Activated B cell treated with CpG ODN at 0.5 μM for 24 hours (primary cell): ENCODE measurements at places on chromosomes 2 and 18. TPM values are rescaled to one million over a fixed set of nuclear protein-coding genes. Genes with fewer than 3 reads are reported as not detected.

The CHRND gene
- total RNA-seq: not detected in 2 replicates

The CHRNG gene
- not detected in 2 replicates for total RNA-seq

The ONECUT2 gene
- not detected in 2 replicates for total RNA-seq

The ANO7 gene
- 1.2 and 1.5 TPM in 2 replicates for total RNA-seq

The IL36A gene
- total RNA-seq: not detected in 2 replicates

The NABP1 gene
- 69.6 and 86.0 TPM in 2 replicates for total RNA-seq

The C1QL2 gene
- total RNA-seq: not detected in 2 replicates

The GPR75 gene
- 5.7 and 6.3 TPM in 2 replicates for total RNA-seq

The LGALSL gene
- 1.5 and 2.2 TPM in 2 replicates for total RNA-seq

The UBXN4 gene
- total RNA-seq: 87.8 and 107 TPM in 2 replicates

The PLCL1 gene
- 0.04 TPM in 1 of 2 replicates, not detected in the other for total RNA-seq

The REG1A gene
- not detected in 2 replicates for total RNA-seq

- DNase-seq: no peak
Observed at GRCh38 chr2:73104933-73105332, 7.8 kb downstream of the RAB11FIP5 start.

DNA sequence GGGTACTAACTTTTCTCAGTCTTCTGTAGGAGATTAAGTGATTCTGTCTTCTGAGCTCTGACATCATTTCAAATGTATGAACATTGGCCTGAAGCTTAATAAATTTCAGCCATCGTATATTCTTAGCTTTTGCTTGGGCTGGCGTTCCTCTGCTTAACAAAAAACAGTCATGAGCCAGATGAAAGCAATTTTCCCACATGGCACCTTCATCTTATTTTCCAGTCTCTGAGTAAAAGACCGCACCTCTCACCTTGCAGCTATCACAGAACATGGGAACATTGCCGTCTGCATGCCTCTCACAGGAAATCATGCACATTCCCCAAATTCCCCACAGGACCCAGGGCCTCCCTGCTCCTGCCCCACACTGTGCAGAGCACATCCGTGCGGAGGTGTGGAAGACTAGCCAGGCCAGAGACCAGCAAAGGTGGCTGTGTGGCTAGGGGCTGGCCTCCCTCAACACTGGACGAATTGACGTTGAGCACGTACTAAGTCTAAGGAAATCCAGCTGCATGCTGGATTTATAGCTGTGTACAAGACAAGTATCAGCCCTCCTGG, 531.8 kb upstream of the ID2 start:
- DNase-seq: no peak

DNA sequence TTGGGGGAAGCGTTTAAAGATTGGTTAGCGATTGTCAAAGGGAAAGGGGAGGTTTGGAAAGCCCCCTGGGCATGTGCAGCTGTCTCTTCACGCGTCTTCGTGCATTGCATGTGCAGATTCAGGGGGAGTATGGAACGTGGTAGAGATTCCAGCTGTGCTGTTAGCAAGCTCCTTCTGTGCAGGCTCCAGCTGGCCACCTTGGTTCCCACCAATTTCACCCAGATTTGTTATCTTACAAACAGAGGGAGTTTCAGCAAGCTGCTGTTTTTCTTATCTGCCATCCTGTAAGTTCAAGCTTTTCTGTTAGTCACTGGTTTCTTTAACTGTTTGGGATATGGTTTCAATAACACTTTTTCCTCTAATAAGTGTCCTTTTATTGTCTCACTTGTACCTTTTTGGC, 30.4 kb downstream of the FARP2 start:
- no peak for DNase-seq

DNA sequence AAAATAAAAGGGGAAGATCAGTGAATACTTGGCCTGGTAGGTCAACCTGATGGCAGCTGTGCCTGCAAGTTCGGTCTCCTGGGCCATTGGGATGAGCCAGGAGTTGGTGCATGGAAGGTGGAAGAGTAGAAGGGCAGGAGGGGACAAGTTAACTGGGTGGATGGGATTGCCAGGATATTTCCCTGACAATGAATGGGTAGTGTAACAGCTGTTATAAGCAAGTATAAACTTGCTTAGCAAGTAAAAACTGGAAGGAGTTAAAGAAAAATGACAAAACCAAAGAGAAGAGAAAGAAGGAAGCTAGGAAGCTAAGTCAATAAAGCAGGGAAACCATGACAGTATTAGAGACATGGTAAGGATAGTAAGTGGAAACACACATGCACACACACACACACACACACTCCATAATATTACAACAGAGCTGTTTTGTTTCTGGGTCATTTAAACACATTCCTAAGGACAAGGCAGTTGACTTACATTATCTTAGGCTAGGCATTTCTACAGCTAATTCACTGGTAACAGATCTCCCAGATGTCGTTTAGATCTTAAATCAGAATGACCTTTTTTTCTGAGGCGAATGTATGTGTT, 29.7 kb downstream of the MEP1B start:
- no peak for DNase-seq

- no peak for DNase-seq
Observed at GRCh38 chr2:163997466-163997865, 261.7 kb upstream of the FIGN start.

- DNase-seq: no peak
Observed at GRCh38 chr2:160336105-160336504, 136.0 kb upstream of the ITGB6 start.

- no peak for DNase-seq
Observed at GRCh38 chr2:10269711-10270610, 32.7 kb upstream of the HPCAL1 start.

- no peak for DNase-seq
Observed at GRCh38 chr2:231123362-231123898, 1.4 kb downstream of the HTR2B start.

DNA sequence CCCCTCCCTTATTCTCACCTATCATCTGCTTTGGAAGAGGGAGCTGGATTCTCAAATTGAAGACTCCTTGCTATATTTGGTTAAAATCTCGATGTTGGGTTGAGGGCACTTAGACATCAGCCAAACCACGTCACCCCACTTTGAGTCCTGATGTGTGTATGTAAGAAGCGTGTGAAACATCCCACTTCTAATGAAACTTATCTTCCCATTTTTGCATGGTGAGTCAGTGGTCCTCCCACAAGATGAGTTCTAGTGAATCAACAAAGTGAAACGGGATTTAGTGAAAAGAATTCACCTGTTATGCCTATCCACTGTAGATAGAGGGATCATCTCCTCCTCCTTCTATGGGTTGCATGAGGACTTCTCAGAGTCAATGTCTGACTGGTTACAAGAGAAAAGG, 51.4 kb upstream of the SPRED2 start:
- no peak for DNase-seq

- DNase-seq: no peak
Observed at GRCh38 chr2:191638079-191638801, 39.7 kb upstream of the NABP1 start.

DNA sequence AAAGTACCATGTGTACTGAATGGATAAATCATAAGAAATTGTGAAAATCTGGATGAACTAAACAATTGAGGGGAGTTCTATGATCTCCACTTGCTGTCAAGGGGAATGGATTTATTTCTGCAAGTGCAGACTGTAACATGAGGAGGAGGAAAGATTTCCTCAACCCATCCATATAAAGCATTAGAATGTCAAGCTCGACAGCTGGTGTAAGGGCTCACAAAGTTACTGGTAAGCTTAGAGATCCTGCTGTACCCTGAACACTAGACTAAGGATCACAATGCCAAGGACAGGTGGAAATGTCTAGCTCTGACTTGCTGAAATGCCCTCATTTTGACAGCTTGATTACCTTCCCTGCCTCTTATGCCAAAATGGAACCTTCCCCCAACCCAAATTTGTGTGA, 125.3 kb downstream of the TCF4 start:
- no peak for DNase-seq

DNA sequence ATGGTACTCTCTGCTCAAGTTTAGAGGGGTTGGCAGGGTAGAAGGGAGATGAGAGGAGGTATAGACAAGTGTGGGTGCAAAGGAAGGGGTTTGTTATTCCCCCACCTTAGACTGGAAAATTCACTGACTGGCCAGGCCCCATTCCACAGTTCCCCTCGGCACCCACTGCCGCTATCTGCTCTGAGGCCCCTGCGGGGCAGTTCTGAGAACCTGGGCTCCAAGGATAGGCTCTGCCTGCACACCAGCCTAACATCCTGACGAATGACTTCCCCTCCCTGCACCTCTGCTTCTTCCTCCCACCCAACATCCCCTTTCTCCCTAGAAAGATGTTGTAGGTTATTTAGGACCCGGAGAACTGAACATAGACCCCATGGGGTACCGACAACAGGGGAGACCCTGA, 303.9 kb upstream of the HDAC4 start:
- no peak for DNase-seq

GRCh38 chr2:200782251-200782650, 29.5 kb upstream of the BZW1 start:
- no peak for DNase-seq

DNA sequence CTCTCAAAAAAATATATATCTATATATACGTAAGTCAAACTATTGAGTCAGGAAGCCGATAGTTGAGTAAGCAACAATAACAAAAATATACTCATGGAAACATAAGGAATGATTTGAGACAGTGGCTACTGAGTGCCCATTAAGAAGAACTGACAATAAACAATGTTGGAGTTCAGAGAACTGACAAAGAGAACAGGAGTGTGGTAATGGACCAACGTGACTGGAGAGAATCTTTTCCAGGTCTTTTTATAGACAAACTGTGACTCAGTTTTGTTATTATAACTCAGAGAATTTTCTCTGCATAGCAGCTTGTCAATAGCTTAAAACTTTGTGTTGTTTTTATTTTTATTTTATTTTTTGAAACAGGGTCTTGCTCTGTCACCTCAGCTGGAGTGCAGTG, 4.6 kb upstream of the GALM start:
- DNase-seq: no peak

DNA sequence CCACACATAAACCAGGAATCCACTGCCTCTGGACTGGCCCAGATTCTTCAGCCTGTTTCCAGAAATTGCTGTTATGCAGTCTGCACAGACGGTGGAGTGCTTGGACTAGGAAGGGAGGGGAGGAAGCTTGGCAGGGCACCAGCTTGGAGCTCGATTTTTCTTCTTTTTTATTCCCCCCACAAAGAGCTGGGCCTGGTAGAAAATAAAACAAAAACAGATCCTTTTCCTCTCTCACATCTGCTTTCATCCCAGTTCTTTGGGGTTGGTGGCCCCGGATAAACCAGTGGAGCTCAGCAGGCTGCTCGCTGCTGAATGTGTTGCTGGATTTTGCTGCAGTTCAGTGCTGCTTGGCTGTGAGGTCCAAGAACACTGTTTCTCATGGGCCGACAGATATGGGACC, 16.0 kb downstream of the LRRTM1 start:
- DNase-seq: no peak

GRCh38 chr2:85413592-85414420, 3.6 kb upstream of the CAPG start:
- DNase-seq: peak; percentile 64
